ENCODE measurements at places on chromosomes 2 and 18. TPM values are rescaled to one million over a fixed set of nuclear protein-coding genes. Genes with fewer than 3 reads are reported as not detected.

The PLCD4 gene
- 11.8 TPM for total RNA-seq

The TOGARAM2 gene
- 0.17 TPM for total RNA-seq

The DUSP11 gene
- 34.7 TPM for total RNA-seq

The GAL3ST2 gene
- total RNA-seq, result not detected

The SLC4A3 gene
- 1.2 TPM for total RNA-seq

All from smooth muscle cell of trachea (primary cell).